ENCODE measurements at places on chromosomes 4 and X.

DNA sequence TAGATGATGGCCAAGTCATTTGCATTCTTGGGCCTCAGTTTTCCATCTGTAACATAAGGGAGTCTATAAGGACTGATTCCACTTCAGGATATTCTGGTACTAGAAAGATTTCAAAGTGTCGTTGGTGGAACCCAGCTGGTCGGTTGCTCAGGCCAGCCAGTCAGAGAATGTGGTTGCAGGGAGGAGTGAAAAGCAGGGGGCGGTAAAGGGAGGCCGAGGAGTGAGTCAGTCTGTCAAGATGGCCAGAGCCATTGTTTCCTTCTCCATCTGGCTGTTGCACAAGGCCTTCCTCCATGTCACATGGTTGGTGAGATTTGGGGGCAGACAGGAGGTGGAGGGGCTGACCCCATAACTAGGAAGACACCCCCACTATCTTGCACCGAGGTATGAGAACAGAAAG lies 38.2 kb downstream of the STARD8 start:
- no peak for DNase-seq

DNA sequence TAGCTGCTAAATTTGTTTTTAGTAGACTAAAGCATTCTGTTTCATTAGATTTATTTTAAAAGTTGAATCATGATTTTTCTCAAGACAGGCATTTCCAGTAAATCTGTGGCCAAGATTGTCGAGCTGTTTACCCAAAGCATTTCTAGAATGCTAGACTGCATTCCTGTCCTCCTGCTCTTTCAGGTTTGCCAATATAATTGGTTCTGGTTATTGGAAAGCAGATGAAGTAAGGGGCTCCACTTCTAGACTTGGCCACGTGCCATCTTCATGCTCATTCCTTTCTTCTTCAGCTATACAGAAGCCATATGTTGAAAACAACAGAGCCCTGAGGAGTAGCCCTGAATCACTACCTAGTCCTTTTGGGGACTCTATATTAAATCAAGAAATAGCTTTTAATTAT lies 62.5 kb downstream of the PGRMC2 start:
- DNase-seq, result no peak

DNA sequence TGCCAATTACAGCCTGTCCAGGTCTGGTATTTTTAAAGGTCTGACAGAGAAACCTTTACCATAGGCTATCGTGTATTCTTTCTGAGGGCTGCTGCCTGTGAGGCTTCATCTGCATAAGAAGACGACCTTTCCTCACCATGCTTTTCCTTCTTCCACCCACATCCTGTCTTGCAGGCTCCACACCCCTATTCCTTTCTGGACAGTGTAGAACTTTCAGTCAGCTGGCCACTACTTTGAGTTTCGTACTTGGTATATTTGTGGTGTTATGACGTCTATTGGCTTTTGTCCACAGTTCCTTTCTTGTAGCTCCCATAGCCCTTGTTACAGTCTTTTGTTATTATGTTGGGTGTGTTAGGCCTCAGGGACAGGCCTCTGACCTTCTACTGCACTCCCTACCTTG lies 311.4 kb downstream of the RAPGEF2 start:
- DNase-seq, result no peak

GRCh38 chrX:1481636-1482529 lies 29.2 kb upstream of the ASMTL start:
- no peak for DNase-seq

DNA sequence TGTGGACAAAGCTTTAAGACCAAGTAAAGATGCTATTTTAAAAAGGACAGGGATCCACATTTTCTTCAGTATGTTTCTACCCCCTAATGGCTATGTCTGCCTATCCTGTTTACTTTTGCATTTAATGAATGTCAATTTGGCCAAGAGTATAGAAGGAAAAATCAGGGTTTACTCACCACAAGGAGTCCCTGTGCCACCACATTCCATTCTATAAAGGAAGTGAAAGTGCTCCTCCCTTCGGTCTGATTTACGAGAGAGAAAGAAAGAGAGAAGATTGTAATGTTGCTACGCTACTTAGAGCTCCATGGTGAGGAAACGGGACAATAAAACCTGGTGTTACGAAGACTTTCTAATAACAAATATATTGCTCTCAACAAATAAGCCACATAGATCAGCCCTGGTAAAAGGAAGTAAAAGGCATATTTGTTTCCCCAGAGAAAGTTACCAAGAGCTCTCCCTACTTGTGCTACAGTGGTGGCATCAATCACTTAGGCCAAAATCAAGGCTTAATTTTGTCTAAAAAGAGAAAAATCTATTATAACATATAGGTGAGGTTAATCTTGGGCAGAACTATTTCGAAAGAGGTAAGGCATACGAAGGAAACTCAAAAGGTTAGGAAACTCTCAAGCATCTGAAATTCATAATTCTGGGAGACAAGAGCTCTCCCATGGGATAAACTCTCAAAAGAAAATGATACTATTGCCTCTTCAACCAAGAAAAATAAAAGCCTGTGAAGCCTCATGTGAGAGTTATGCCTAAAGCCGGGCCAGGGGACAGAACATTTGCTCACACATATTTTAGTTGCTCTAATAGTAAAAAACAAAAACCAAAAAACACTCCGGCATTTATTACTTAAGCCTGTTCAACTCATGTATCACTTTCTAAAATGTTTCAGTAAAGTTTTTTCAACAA lies 29.5 kb downstream of the TAPT1 start:
- no peak for DNase-seq

DNA sequence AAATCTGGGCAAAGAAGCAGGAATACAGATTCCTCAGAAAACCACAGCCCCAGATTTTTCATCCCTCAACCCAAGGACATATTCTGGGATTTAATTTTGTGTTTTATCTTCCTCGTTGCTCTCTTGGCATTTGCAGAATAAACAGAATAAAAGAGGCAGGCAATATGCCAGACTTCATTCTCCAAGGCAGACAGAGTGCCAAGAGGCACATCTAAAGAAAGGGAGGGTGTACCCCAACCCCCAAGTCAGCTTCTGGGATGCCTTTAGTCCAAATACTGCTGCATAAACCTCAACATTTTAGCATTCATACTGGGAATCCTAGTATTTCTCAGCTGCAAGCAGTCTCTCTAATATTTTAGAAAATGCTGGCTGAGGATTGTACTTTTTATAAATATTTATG lies 629.2 kb downstream of the KLHL13 start:
- no peak for DNase-seq

- no peak for DNase-seq
Observed at GRCh38 chr4:185672151-185672550, 136.8 kb upstream of the PDLIM3 start.

- DNase-seq, result no peak
Observed at GRCh38 chr4:77777135-77777807, 41.9 kb downstream of the CNOT6L start.

DNA sequence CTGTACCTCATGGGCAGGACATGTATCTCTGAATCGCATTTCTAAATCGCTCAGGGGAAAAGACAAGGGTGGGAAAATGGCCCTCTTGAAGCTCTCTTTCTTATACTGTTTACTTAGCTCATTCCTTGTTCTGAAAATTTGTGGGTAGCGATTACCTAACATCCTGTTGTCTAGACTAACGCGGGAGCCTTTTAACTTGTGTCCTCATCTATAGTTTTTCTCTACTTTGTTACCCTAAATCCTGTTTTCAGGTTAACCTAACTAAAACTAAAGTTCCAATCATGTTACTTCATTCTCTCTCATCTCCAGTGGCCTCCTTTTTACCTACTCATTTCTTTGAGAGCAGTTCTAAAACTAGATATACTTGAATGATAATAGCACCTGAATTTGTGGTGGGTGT lies 45.0 kb downstream of the SNX25 start:
- DNase-seq, result no peak

GRCh38 chr4:134024251-134024650 lies 177.3 kb downstream of the PABPC4L start:
- no peak for DNase-seq

- no peak for DNase-seq
Observed at GRCh38 chrX:103157496-103158316, 57.2 kb upstream of the BEX4 start.

- no peak for DNase-seq
Observed at GRCh38 chr4:121479808-121480207, 99.0 kb upstream of the QRFPR start.

GRCh38 chrX:147739196-147739595 lies 172.5 kb upstream of the FMR1 start:
- DNase-seq, result no peak

DNA sequence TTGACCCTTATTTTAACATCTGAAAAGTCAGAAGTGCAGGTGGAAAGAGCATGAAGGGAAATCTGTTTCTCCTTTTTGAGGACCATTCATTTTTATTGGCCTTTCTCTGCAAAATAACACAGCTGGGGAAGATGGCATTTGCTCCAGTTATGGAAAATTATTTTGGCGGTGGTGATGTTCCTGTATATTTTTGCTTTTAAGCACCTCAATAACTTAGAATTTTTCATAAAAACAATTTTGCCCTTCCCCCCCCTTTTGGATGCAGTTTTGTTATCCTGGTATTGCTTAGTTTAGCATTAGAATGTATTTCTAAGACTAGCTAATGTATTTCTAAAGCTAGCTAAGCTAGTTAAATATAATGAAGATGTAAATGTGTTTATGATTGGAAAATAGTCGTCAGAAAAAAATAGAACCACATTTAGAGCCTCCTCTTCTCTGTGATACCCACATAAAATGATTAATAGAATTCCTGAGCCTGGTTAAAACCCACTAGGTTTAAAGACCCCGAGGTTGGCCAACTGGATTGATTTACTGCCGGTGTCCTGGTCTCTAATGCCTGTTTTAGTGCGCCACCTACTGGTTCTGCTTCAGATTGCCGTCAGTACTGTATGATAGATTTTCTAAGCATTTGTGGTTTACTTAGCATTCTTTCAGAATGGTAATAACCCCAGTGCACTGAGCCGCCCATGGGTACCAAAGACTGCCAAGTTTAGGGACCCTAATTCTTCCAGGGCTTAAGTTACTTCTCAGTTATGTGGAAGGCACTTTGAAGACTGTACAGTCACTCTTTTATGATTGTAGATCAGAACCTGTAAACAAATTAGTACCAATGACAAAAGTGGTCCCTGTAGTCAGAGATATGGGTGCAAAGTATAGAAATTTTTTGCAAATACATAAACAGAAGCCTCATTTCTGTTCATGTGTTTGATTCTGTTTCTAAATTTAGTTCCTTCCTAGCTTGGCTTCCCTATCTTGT lies 11.4 kb downstream of the KLF3 start:
- DNase-seq, result peak; percentile 19

- DNase-seq, result no peak
Observed at GRCh38 chrX:33906971-33907370, 225.1 kb downstream of the FAM47A start.

GRCh38 chr4:171565130-171565788 lies 247.9 kb upstream of the GALNTL6 start:
- DNase-seq, result no peak

GRCh38 chr4:89590128-89590527 lies 246.8 kb downstream of the SNCA start:
- DNase-seq, result no peak

GRCh38 chrX:135168486-135168885 lies 2.7 kb downstream of the CT55 start:
- no peak for DNase-seq

DNA sequence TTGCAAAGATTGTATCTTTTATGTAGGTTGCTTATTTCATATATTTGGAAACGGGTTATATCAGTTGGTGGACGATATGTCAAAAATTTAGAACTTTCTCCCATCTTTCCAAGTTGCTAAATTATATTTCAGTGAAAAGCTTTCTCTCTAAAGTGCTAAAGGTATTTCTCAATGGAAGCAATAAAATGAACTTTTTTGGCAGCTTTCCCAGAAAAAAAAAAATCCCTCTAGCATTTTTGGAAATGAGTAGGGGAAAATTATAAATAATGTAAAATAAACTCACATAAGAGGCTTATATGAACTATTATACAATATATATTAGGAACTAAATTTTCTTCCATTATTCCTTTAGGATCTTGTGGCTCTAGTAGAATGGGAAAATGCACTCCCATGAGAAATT lies 152.2 kb downstream of the GRID2 start:
- no peak for DNase-seq

GRCh38 chr4:41466249-41466648 lies 71.7 kb upstream of the LIMCH1 start:
- DNase-seq, result no peak

DNA sequence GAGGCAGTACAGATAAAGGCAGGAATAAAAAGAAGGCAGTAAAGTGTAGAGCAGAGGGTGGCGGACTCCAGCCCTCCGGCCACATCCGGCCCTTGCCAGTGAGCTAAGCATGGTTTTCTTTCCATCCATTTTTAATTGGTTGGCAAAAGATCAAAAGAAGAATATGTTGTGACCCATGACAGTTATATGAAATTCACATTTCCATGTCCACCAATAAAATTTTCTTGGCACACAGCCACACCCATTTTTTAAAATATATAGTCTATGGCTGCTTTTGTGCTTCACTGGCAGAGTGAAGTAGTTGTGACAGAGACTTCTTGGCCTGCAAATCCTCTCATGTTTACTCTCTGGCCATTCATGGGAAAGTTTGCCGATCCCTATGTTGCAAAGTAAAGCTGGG lies 29.8 kb downstream of the SLC9A6 start:
- no peak for DNase-seq

DNA sequence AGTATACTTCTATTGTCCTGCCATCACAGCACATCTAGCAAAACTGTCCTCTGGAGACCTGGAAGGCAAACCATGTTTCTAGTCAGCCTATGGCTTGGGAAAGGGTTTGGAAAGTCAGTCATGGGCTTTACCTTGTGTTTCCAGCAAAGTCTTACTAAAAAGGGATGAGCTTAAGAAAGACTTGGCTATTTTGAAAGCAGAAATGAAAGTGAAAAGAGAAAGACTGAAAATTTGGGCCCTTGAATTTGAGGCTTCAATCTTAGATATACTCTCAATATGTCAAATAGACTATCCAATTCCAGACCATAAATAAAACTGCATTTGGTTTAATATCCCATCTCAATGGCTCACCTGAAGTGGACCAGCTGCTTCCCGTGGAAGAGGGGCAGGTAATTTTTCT lies 127.9 kb downstream of the ZNF330 start:
- DNase-seq, result no peak

- no peak for DNase-seq
Observed at GRCh38 chr4:125123570-125124109, 191.1 kb upstream of the FAT4 start.

- no peak for DNase-seq
Observed at GRCh38 chr4:11542952-11543351, 114.3 kb upstream of the HS3ST1 start.

- no peak for DNase-seq
Observed at GRCh38 chr4:127291316-127291715, 341.4 kb upstream of the INTU start.

- no peak for DNase-seq
Observed at GRCh38 chr4:41853973-41854372, 81.3 kb upstream of the TMEM33 start.

GRCh38 chr4:121148000-121148399 lies 16.1 kb downstream of the TNIP3 start:
- no peak for DNase-seq

Measured in GOT3 (cell line).